BJ (cell line): ENCODE measurements at places on chromosomes 2 and 18.

DNA sequence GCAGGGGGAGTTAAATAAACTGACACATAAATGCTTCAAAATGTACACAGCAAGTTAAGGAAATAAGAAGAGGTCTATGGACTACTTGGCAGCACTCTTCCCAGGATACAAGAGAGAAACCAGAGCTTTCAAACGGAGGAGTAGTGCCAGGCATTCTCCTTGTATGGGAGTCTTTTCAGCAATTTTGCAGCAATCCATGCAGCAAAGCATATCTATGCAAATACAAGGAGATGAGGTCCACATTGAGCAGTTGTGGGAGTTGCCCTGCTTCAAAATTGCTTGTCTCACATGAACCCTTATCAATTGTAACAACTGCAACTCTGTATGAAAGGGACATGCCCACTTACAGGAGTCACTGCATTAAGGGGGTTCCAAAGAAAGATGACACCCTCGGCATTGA lies 37.8 kb downstream of the SCN9A start:
- DNase-seq = no peak

GRCh38 chr18:57004366-57005121 lies 142.3 kb upstream of the BOD1L2 start:
- peak; percentile 16 for DNase-seq

- DNase-seq = no peak
Measured at GRCh38 chr18:11514267-11514666, 95.1 kb upstream of the SLC35G4 start.

DNA sequence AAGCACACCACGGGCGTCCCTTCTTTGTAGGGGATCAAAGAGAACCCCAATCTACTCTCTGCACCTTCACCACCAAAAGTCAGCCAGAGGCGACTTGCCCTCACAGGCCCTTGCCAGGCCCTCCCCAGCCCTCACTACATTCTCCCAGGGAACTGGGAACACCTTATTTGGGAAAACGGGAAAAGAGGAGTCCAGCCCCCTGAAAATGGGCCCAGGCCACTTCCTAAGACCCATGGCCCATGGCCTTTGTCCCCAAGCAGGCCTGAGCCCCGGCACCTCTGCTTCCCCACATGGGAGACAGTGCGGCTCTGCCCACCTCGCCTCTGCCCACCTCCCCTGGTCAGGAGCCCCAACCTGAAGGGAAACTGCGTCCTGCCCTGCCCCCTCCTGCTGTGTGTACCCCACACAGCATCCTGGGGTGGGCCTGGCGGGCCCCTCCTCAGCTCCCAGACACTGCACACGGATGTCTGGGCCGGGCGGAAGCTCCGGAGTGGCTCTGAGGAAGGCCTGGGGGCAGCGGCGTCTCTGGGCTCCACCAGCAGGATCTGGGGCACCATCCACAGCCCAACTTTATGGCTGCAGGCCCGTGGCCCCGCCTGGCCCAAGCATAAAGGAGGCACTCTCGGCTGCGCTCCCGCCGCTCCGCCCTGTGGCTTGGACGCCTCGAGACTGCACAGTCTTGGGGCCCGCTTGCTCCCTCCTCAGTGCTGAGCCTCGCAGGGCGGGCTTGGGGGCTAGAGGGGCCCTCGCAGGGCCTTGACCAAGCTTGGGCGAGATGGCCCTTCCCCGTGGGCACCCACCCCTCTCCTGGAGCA lies 70.3 kb upstream of the GPC1 start:
- no peak for DNase-seq

DNA sequence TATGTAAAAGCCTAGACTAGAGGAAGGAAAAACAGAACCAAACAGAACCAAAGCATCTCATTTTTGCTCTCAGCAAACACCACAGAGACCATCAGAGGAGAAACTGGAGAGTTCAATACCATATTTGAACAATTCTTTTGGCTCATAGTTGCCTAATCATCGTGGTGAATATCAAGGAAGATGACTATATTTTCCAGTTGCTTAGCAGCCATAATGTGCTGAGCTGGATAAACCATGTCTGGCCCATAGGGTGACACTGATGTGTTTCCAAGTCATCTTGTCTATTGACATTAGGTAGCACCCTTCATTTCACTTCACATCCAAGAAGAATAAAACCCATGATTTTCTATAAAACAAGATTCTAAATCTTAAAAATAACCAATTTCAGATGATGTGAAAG lies 5.9 kb upstream of the XRCC5 start:
- no peak for DNase-seq

- no peak for DNase-seq
Measured at GRCh38 chr2:176834226-176834625, 378.4 kb upstream of the HNRNPA3 start.

DNA sequence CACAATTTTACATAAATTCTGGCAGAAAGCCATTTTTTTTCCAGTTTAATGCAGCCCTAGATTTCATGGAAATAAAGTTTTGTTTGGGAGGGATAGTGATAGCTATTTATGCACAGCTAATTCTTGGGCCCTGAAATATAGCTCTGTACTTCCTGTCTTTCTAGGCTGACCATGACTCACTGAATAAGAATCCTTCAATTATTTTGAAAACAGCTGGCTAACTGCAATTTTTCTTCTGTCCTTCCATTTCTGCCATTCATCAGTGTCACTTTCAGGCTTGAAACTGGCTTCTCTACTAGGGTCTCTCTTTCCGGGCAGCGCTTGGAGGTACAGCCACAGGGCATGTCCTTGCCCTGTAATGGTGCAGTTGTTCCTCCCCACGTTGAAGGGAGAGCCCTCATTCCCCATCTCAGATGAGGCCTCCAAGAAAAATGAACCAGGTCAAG lies 97.1 kb upstream of the TMEM178A start:
- peak; percentile 45 for DNase-seq

DNA sequence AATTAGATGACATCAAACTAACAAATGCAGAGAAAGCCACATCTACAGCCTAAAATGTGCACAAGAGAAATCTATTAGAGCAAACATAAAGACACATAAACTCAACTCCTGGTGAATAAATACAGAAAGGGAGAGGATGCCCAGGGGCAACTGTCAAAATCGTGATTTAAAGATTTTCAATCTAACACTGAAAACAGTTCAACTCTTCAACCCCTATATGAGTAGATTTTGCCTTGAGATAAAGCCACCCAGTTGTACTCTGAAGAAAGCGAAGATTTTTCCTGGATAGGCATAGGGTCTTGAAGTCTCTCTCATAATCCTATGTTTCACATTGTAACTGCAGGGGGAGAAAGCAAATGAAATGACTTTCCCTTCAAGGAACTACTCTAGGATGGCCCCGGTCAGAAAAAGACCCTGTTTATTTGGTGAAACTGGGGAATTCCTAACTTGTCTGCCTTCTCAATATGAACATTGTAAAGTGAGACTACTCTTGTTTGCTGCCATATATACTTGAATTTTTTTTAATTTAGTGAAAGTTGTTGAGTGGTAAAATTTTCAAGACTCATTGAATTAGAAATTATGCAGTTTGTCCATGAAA lies 226.7 kb downstream of the ERBB4 start:
- no peak for DNase-seq

DNA sequence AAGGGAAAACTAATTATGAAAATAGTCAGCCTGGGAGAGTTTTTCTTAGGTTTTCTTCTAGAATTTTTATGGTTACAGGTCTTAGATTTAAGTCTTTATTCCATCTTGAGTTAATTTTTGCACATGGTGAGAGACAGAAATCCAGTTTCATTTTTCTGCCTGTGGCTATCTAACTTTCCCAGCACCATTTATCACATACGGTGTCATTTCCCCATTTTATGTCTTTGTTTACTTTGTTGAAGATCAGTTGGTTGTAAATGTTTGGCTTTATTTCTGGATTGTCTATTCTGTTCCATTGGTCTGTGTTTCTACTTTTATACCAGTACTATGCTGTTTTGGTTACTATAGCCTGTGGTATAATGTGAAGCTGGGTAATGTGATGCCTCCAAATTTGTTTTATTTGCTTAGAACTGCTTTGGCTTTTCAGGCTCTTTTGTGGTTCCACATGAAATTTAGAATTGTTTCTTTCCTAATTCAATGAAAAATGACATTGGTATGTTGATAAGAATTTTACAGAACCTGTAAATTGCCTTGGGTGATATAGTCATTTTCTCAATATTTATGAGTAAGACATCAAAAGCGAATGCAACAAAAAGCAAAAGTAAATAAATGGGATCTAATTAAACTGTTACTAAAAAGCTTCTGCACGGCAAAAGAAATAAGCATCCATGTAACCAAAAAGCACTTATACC lies 146.1 kb upstream of the NOL4 start:
- no peak for DNase-seq

DNA sequence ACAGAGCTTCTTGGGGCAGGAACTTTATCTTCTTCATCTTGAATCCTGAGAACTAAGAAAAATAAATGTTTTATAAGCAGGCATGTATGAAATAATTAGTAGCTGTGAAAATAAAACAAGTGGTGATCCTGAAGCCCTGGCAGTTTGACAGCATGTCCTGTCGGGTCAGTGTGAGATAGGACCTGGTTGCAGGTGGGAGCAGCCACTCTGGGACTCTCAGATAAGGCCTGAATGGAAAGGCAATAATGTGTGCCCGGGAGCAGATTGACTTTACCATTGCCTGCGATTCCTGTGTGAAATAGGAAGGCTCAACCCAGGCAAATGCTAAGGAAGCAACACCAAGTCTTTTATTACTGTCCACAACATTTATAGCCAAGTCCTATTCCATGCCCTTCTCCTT lies 132.4 kb downstream of the LYPD6B start:
- DNase-seq = no peak

- no peak for DNase-seq
Measured at GRCh38 chr2:73091164-73091563, 19.7 kb upstream of the SFXN5 start.

- DNase-seq = no peak
Measured at GRCh38 chr2:235141411-235142128, 189.8 kb downstream of the SH3BP4 start.

DNA sequence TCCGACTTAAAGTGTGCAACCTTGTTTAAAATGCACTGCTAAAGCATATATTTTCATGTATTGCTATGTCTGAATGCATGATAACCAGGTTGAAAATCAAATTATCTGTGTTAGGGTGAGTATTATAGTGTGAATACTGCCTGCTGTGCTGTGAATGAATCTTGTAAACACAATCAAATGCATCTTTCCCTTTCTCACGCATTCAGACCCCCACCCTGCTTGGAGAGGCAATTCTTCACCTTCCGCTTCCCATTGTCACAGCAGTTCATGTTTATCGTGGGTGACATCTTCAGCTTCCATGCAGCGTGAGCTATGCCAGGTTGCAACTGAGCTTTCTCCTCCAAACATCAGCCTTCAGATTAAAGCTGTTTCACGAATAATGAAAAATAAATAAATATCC lies 418.0 kb downstream of the MEIS1 start:
- no peak for DNase-seq

DNA sequence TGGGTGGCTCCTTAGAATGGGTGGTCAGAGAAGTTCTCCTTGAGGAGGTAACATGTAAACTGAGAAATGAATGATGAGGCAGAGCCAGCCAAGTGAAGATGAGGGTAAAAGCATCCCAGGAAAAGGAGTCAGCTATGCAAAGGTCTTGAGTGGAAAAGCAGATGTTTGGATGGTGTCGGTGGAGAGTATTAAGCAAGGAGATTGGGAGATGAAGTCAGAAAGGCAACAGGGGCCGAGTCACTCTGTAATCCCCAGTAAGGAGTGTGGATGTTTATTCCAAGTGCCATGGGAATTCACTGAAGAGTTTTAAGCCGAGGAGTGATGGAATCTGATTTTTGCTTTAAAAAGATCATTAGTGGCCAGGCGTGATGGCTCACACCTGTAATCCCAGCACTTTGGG lies 3.4 kb upstream of the STAMBP start:
- no peak for DNase-seq

DNA sequence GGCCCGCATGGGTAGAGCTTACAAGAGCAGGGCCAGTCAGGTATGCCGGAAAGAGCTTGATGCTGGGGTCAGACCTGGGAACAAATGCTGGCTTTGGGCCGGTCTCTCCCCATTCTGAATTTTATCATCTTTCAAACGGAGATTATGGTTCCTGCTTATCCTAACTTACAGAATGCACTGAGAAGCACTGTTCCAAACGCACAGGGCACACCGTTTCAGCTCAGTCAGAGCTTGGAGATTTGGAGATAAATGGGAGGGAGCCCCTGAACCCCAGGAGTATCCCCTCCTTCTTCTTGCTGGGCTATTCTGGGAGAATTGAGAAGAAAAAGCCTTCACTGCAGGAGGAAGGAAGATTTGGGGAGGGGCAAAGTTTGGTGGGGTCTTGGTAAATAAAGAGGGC lies 169.4 kb downstream of the DDX1 start:
- no peak for DNase-seq

GRCh38 chr2:209456489-209456888 lies 32.6 kb downstream of the MAP2 start:
- no peak for DNase-seq

DNA sequence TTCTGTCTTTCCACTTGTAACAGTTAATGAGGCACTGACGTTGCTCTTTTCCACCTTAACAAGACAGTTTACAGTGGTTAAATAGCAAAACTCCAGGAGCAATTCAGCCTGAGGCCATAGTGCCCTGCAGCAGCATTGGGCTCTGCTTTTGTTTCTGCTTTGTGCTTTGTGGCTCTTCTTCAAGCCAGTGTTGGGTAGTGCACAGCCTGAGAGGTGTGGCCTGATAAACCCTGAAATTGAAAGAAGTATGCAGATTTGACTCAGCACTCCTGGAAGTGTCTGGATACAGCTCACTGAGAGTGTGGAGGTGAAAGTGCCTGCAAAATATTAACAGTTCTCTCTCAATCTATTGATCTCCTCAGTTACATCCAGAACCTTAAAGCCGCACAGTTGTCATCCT lies 63.0 kb downstream of the STK25 start:
- DNase-seq = no peak
